AML-193 (cell line): ENCODE measurements at places on chromosomes 1 and 21.

- no peak for DNase-seq
Observed at GRCh38 chr1:155313261-155313660, 4.6 kb downstream of the FDPS start.

DNA sequence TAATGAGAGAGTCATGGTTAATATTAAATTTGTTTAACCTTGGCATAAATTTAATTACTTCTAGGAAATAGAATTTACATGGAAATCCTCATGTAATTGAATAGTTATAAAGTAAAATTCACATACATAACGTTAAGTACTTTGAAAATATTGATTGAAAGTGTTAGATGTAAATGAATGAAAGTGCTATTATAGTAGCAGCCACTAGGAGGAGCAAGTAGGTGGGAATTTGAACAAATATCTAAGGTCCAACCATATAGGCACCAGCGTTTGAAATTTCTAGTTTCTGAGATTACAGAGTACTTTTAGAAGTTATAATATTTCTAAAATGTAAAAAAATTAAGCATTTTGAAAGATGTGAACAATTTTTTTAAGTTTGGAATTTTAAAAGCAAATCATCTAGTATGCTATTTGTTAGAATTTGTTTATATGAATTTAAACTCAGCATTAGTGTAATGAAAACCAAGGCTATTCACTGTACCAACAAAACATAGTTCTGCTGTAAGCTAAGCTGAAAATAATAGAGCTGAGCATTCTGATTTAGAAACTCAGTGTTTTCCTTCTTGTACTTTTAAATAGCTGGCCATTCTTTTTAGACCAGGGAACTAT, 3.3 kb downstream of the B3GALT2 start:
- DNase-seq: peak; percentile 48

DNA sequence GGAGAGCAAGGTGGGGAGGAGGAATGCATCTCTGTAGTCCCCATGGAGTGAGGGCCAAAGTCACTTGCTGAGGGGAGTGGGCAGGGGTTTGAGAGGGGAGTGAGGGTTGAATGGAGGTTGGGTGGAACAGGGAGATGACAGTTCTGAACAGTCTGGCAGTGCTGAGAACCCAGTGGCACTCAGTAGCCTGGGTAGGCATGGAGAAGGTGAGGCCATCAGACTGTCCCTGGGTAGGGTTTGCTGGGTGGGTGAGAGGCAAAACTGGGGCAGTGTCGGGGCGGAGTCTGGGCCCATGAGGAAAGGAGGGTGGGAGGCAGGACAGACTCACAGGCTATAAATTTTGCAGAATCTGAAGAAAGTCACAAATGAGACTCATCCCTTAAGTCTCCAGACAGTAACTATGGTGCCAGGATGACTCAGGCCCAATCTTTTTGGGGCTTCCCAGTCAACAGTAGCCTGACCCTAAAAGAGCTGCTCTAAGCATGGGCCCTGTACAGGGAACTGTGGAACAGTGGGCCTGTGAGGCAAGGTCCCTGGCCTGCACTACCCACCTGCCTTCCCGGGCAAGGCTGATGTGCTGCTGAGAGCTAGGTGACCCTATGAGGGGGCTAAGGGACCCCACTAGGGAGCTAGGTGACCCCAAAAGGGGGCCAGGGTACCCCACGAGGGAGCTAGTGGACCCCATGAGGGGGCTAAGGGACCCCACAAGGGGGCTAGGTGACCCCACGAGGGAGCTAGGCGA, 51.0 kb upstream of the DMRTB1 start:
- no peak for DNase-seq

- DNase-seq: no peak
Observed at GRCh38 chr21:45514311-45515021, 27.8 kb downstream of the SLC19A1 start.

- no peak for DNase-seq
Observed at GRCh38 chr1:213414911-213415310, 363.9 kb downstream of the RPS6KC1 start.

DNA sequence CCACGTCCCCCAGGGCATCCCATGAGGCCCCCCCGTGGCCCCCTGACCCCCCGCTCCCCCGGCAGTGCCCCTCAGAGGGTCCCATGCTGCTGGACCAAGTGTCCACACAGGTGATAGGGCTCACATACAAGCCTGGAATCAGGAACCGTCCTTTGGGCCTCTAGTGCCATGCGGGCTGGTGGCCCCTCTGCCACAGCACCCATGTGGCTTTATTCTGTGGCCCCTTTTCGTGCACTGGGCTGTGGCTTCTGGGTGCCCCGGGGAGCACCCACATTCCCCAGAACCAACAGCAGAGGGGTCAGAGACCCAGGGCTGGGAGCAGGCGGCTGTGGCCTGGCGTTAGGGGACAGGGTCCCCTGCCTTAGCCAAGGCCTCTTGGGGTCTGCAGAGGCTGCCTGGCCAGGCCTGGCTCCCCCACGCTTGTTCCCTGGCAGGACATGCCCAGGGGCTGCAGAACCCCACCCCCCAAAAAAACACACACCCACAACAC, 31.7 kb downstream of the SLC19A1 start:
- DNase-seq: no peak

- DNase-seq: peak; percentile 49
Observed at GRCh38 chr1:51697166-51697565, 80.3 kb downstream of the OSBPL9 start.

- no peak for DNase-seq
Observed at GRCh38 chr1:59316497-59317128, 19.7 kb downstream of the FGGY start.

- no peak for DNase-seq
Observed at GRCh38 chr1:1280782-1281481, 696 bp downstream of the SCNN1D start.

DNA sequence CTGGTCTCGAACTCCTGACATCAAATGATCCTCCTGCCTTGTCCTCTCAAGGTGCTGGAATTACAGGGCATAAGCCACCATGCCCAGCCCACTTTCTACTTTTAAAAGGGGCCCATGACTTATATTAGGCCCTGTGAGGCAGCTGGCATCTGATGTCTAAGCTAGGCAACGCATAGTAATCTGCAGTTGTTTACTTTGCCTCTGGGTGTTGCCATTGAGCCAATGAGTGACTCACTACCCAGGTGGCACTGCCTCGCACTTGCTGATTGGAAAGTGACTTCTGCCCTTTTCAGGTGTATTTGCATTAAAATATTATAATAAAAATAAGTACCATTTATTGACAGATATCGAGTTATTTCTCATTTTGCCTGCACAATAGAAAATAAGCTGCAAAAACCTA, 84.9 kb downstream of the KIF14 start:
- peak; percentile 10 for DNase-seq

DNA sequence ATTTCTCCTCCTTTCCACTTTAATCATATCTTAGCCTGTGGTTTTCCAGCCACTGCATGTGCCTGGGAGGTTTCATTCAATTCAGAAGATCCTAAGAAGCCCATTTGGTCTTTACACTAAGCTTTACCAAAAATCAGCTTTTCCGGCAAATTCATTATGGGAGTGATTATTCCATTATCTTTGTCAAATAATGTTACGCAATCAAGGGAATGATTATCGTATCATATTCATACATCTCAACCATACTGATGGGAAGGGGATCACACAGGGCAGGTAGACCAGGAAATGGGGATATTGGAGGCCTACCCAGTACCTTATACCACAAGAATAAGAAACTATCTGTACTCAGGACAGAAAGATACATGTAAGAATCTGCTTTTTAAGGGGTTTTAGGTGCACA, 440.5 kb downstream of the GPATCH2 start:
- DNase-seq: no peak

GRCh38 chr1:16430606-16431005, 6.6 kb downstream of the SPATA21 start:
- no peak for DNase-seq

DNA sequence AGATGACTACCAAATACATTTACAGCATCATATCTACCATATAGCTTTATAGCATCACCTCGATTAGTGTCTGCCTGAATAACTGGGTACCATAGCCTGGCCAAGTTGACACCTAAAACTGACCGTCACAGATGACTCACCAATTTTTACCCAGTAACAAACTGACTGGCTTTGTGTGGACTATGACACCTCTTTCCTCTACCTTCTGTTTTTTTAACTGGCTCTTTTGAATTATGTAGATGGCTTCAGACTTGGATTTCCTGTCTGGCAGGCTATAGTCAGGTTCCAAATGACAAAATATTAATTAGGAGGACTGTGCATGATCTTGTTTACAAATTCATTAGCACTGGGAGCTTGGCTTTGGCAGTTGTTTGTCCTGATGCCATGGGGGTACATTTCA, 360.3 kb downstream of the TGFB2 start:
- DNase-seq: no peak

- DNase-seq: no peak
Observed at GRCh38 chr1:3651930-3652547, at the start of gene TP73. Gene TP73 (plus strand): TSS chr1:3652516. CDS start chr1:3682366, 29,850 bp downstream.

DNA sequence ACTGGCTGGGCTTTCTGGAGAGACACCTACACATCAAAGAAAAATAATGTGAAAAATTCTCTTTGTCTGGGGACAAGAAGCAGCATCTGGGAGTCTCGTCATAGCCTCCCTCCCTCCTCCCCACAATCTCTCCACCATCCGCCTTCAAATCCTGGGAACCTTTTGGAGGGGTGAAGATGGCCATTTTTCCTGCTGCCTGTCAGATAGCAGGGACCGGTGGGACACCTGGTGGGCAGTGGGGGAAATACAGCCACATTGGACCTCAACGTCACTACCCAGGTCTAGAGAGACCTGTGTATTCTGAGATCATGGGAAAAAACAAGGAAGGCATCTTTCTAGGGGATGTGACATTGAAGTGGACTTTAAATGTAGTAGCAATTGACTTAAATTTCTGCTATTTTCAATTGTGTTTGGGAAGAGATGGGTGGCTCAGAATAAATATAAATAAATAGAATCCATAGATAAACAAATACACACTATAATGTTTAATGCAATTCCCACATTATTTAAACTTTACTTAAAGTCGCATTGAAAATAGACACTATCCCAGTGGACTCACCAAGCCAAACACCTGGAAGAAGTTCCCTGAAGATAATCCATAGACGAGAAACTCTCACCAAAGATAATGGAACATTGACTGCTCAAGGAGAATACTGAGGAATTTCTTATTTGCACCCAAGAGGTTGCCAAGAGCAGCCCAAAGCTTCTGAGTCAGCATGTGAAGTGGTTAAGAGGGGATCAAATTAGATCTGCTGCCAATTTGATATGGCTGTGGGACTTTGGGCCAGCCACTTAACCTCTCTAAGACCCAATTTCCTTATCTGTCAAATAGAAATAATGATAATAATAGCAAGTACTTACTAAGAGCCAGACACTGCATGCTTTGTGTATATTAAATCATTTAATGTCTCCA, 147.6 kb upstream of the CAMK1G start:
- DNase-seq: no peak
